Type B pancreatic cell (in vitro differentiated cells): ENCODE measurements at places on chromosomes 7 and 10. TPM values are rescaled to one million over a fixed set of nuclear protein-coding genes. Genes with fewer than 3 reads are reported as not detected.

The SMURF1 gene
- total RNA-seq, result 22.1 and 31.3 TPM in 2 replicates

The SFR1 gene
- 9.1 and 11.6 TPM in 2 replicates for total RNA-seq

DNA sequence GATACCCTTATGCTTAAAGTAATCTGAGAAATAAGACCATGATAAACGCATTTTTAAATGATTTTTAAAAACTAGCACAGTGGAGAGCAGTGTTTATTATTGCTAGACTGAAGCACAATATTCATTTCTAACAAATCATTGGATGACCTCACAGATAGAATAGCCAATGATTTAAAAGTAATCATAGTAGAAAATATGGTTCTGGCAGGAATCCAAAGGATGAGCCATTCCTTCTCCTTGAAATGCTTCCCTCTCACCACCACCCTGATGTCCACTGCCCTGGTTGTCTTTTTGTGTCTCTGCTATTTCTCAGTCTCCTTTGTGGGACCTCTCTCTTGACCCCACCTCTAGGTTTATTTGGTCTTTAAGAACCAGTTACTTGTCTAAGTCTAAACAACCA lies 64.9 kb downstream of the PRKG1 start:
- H3K27ac ChIP-seq, result no peak overlapping the region
- H3K4me3 ChIP-seq, result no peak overlapping the region
- H3K27me3 ChIP-seq, result no peaks in the 10 kb centered on the region
- no peak for DNase-seq

DNA sequence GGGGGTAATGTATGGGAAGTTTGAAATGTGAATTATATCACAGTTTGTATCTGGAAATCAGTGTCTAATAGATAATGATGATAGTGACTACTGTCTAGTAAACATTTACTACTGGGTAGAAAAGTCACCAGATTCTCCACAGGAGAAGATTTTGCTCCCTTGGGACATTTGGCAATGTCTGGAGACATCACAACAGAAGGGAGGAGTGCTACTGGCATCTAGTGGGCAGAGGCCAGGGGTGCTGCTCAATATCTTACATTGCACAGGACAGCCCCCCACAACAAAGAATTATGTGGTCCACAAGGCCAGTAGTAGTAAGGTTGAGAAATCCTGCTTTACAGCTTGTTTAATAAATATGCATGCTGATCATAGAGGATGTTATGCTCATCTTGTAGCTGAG lies 92.3 kb upstream of the PRPS1L1 start:
- no peak for DNase-seq
- H3K4me1 ChIP-seq, result peaks cover 8% of the 10 kb centered on the region
- H3K27me3 ChIP-seq, result peaks cover 5% of the 10 kb centered on the region
- H3K27ac ChIP-seq, result no peak overlapping the region
- no peak overlapping the region for H3K4me3 ChIP-seq
- H3K36me3 ChIP-seq, result no peaks in the 10 kb centered on the region

DNA sequence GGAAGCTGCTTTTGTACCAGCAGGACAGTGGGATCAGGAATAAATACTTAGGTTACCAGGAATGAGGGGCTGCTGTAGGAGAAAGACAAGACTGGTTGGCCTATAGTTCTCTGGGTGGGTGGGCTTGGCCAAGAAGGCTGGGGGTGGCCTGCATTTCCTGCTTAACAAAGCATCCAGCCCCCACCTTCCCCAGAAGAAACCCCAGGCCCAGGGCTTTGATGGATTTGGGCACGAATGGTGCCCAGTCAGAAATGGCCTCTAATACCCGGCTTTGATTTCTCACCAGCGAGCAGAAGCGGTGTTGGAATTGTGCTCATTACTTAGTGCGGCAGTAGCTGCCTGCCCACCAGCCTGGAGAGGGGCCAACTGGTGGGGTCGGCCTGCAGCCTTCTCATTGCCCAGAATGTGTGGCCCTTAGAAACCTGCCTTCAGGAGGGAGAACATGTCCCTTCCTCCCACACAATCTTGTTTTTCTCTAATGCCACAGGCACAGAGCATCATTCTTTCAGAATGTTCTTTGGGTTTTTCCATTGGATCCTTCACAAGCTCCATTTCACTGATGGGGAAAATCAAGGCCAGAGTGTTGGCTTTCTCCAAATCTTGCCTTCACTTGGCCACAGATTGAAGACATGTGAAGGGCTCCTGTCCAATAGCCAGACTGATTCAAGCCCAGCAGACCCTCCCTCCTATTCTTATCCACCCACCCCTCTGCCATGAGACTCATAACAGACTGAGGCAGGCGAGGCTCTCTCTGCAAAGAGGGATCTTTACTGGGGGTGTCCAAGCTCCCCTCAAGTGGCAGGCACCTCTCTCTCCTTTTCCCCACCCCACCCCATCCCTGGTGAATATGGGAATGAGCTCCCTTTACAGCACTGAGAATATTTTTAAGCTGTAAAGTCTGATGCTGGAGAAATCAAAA lies 2.5 kb downstream of the UNC5B start:
- H3K4me3 ChIP-seq, result peak overlapping the region; percentile 94
- peaks cover 36% of the 10 kb centered on the region for H3K27me3 ChIP-seq
- peak overlapping the region; percentile 37 for H3K27ac ChIP-seq

DNA sequence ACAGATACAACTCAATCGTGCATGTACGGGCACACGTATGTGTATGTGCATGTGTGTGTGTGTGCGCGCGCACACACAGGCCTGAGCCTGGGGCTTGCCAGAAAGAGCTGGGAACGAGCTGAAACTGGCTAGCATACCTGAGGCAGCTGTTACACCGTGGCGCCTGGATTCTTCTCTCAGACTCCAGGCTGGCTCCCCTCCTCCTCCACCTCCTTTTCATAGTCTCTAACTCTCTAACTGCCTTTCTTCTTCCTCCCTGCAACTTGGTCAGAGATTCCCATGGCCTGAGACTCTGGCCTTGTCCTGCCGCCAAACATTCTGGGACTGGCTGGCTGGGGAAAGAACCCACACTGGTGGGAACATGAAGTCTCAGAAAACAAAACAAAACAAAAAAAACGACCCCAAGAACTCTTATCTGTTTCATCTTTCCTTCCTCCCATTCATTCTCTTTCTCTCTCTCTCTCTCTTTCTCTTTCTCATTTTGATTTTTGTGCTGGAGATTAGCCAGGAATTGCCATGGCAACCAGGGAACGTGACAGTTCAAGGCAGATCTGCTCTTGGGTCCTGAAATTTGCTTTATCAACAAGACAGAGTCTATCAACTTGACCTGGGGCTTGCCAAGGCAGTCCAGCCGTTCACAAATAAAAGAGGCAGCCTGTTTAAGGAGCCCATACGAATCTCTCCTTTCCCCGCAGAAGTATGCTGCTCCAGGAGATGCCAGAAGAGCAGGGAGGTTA lies 76.8 kb upstream of the SEM1 start:
- no peak for DNase-seq
- peak overlapping the region; percentile 3 for H3K4me3 ChIP-seq
- H3K4me1 ChIP-seq, result peaks cover 31% of the 10 kb centered on the region
- H3K36me3 ChIP-seq, result no peaks in the 10 kb centered on the region
- H3K27me3 ChIP-seq, result peaks cover 2% of the 10 kb centered on the region
- H3K27ac ChIP-seq, result peak overlapping the region; percentile 7

GRCh38 chr10:126437635-126438406 lies 49.5 kb upstream of the ADAM12 start:
- H3K27ac ChIP-seq, result peak overlapping the region; percentile 33
- no peak overlapping the region for H3K4me3 ChIP-seq
- H3K36me3 ChIP-seq, result no peaks in the 10 kb centered on the region
- H3K4me1 ChIP-seq, result no peaks in the 10 kb centered on the region
- DNase-seq, result no peak

DNA sequence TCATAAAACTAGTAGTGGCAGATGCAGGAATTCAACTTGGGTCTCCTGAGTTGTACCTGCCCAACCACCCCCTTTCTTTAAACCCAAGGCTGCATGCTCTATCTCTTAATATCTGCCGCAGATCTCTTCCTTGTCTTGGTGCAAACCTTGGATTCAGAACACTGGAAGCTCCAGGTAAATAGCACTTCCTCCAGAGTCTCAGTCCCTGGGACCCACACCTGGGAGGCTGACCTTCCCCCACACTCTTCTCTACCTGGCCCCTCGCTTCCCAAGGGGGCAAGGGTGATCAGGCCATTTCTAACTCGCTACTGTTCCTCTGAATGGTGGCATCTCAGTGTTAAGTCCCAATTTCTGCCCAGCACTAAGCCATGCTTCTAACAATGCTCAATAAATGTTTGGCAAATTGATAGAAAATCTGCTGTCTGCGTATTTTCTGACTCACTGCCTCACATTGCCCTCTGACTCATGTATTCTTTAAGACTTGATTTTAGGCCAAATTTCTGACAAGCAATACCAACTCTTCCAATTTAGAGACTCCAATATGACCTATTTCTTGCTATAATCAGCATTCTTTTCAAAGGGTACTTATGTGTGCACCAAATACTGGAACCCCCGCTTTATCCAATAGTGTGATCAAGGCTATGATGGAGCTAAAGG lies 68.0 kb upstream of the PPP1R3C start:
- H3K27ac ChIP-seq, result no peak overlapping the region
- no peaks in the 10 kb centered on the region for H3K36me3 ChIP-seq
- DNase-seq, result no peak

DNA sequence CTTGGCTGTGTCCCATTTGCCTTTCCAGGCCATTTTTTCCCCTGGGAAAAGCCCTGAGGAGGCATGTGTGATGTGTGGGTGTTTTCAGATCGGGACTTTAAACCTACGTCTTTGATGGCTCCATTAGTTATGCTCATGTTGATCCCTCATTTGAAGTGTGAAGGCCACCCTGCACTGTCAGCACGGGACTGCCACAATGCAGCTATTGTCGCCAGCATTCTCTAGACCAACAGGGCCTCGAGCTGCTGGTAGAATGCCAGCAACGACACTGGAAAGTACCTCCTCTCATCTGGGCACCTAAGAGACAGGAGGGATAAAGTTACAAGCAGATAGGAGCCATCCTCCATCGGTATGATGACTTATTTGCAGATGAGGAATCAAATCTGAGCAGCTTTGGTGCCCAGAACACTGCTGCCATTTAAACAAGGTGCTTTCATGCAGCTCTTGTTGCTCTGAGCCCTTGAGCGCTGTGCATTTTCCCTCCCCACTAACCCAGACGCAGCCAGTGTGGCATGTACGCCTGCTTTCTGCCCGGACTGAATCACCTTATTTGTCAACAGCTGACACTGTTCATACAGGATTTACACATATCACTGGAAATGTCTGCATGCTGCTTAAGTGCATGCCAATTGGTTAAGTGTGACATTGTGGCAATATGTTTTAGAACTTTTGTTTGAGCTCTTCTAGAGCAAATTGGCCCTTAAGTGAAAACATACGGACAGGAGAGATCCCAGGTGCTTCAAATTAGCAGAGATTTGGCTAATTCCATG lies 175.0 kb upstream of the PITRM1 start:
- peaks cover 18% of the 10 kb centered on the region for H3K4me1 ChIP-seq
- DNase-seq, result no peak
- peaks cover 3% of the 10 kb centered on the region for H3K36me3 ChIP-seq
- peaks cover 25% of the 10 kb centered on the region for H3K27me3 ChIP-seq
- no peak overlapping the region for H3K27ac ChIP-seq

The AGAP6 gene
- 11.3 and 16.2 TPM in 2 replicates for total RNA-seq

- H3K36me3 ChIP-seq, result peaks cover 11% of the 10 kb centered on the region
- H3K27ac ChIP-seq, result no peak overlapping the region
- no peak for DNase-seq
- no peaks in the 10 kb centered on the region for H3K4me1 ChIP-seq
These were observed 30.3 kb downstream of the ERCC6 start for GRCh38 chr10:49508654-49509053.

- no peak overlapping the region for H3K27ac ChIP-seq
- no peaks in the 10 kb centered on the region for H3K27me3 ChIP-seq
- peaks cover 22% of the 10 kb centered on the region for H3K4me1 ChIP-seq
- DNase-seq, result no peak
- H3K4me3 ChIP-seq, result no peak overlapping the region
- H3K36me3 ChIP-seq, result peaks cover 19% of the 10 kb centered on the region
These were observed 3.6 kb downstream of the ADCK2 start for GRCh38 chr7:140676306-140676705.

The NKX1-2 gene
- 0.29 and 0.48 TPM in 2 replicates for total RNA-seq

- H3K27me3 ChIP-seq, result no peaks in the 10 kb centered on the region
- H3K4me3 ChIP-seq, result no peak overlapping the region
- H3K27ac ChIP-seq, result no peak overlapping the region
- DNase-seq, result no peak
These were observed 73.9 kb downstream of the NRP1 start for GRCh38 chr10:33260403-33261149.

The OR2A1 gene
- 0.38 TPM in 1 of 2 replicates, not detected in the other for total RNA-seq

GRCh38 chr7:45089341-45089891 lies 647 bp upstream of the NACAD start:
- H3K36me3 ChIP-seq, result no peaks in the 10 kb centered on the region
- H3K4me1 ChIP-seq, result no peaks in the 10 kb centered on the region
- H3K4me3 ChIP-seq, result peak overlapping the region; percentile 85
- peaks cover 9% of the 10 kb centered on the region for H3K27me3 ChIP-seq

DNA sequence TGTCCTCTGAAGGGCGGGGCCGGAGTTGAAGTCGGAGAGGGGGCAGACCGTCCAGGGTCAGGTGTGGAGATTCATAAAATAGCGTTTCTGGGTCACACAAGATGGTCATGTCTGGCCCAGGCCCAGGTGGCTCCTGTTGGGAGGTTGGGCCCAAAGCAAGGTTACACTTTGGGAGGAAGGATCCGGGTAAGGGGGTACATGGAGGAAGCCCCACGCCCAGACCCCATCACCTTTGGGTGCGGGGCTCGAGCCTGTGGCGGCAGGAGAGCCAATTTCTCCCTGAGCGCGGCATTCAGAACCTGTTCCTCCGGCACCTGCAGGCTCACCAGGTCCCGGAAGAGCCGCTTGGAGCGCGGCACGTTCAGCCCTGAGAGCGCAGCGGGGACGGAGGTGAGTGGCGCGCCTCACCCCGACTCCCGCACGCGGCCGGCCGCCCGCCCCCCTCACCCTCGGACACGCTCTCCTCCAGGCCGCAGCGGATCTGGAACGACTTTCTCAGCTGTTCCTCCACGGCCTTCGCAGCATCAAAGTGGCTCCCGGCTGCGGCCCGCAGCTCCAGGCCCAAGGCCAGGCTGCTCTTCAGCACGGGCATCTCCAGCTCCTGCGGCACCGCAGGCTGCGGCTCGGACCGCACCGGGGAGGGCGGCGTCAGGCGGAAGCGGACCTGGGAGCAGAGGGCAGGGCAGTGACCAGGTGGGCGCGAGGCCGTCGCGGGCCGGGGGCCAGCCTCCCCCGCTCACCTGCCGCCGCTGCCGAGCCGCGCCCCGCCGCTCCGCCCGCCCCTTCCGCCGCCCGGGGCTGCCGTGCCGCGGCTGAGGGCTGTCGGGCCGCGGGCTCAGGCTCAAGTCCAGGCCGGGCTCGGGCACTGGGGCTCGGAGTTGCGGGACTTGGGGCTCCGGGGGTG lies 644 bp downstream of the PPP1R35 start:
- H3K4me3 ChIP-seq, result peak overlapping the region; percentile 98
- peaks cover 30% of the 10 kb centered on the region for H3K4me1 ChIP-seq
- H3K36me3 ChIP-seq, result peaks cover 20% of the 10 kb centered on the region
- H3K27me3 ChIP-seq, result no peaks in the 10 kb centered on the region
- H3K27ac ChIP-seq, result peak overlapping the region; percentile 99

The TFPI2 gene
- 4.9 TPM in 2 replicates for total RNA-seq

The ZPBP gene
- total RNA-seq, result not detected in 2 replicates

GRCh38 chr7:139033346-139034114 lies 2.3 kb downstream of the ZC3HAV1L start:
- peak overlapping the region; percentile 58 for H3K27ac ChIP-seq
- peaks cover 7% of the 10 kb centered on the region for H3K27me3 ChIP-seq
- peaks cover 3% of the 10 kb centered on the region for H3K36me3 ChIP-seq
- peak overlapping the region; percentile 43 for H3K4me3 ChIP-seq
